ENCODE measurements at places on chromosomes 11 and 22. TPM values are rescaled to one million over a fixed set of nuclear protein-coding genes. Genes with fewer than 3 reads are reported as not detected.

INS gene
- polyA plus RNA-seq = not detected

NRGN gene
- 33.3 TPM for polyA plus RNA-seq

SULT4A1 gene
- 86.7 TPM for polyA plus RNA-seq

DGAT2 gene
- 6.4 TPM for polyA plus RNA-seq

ANO5 gene
- polyA plus RNA-seq = 16.8 TPM

GGA1 gene
- 59.3 TPM for polyA plus RNA-seq

TRIM66 gene
- 4.8 TPM for polyA plus RNA-seq
